ENCODE measurements at places on chromosomes 1 and 21. TPM values are rescaled to one million over a fixed set of nuclear protein-coding genes. Genes with fewer than 3 reads are reported as not detected.

Gene NEXN
- total RNA-seq: 6.8 TPM

Gene TMEM61
- total RNA-seq: not detected

Gene LRRC42
- 19.8 TPM for total RNA-seq

Gene CLDN19
- not detected for total RNA-seq

Gene LCA5L
- 0.28 TPM for total RNA-seq

Gene ALX3
- total RNA-seq: not detected

Gene S100A14
- not detected for total RNA-seq

Gene CYP4Z1
- not detected for total RNA-seq

Gene HIVEP3
- 1.5 TPM for total RNA-seq

Gene RHEX
- total RNA-seq: not detected

Gene INTS3
- 38.2 TPM for total RNA-seq

Gene GBP7
- not detected for total RNA-seq

Gene TTC24
- total RNA-seq: not detected

Gene LYPD8
- total RNA-seq: not detected

Gene OSCP1
- total RNA-seq: 6.7 TPM

Gene PGLYRP4
- total RNA-seq: not detected

Gene LRRC40
- 25.7 TPM for total RNA-seq

Gene TSPAN2
- total RNA-seq: 0.90 TPM

Gene MTARC1
- 2.2 TPM for total RNA-seq

Gene MTX1
- total RNA-seq: 45.6 TPM

Gene CNN3
- 277 TPM for total RNA-seq

Gene IL12RB2
- total RNA-seq: not detected

All from endothelial cell of coronary artery (primary cell).